ENCODE measurements at places on chromosomes 11 and 22.
A peak's percentile ranks its signal among the peaks of the same experiment; 100 is the strongest.

- no peak for DNase-seq
These were observed 36.7 kb downstream of the SERPIND1 start for GRCh38 chr22:20810645-20811044.

GRCh38 chr11:82174610-82175009 lies 559.1 kb downstream of the FAM181B start:
- no peak for DNase-seq

GRCh38 chr11:106400949-106401570 lies 323.6 kb downstream of the AASDHPPT start:
- no peak for DNase-seq

- no peak for DNase-seq
These were observed 188.9 kb upstream of the SESN3 start for GRCh38 chr11:95419915-95420314.

GRCh38 chr11:92644595-92645445 lies 324.6 kb upstream of the MTNR1B start:
- DNase-seq, result no peak

- DNase-seq, result no peak
These were observed 1.4 kb downstream of the TNKS1BP1 start for GRCh38 chr11:57323167-57323854.

- DNase-seq, result no peak
These were observed 18.6 kb downstream of the LSP1 start for GRCh38 chr11:1871531-1871930.

- no peak for DNase-seq
These were observed 393.7 kb downstream of the BRD1 start for GRCh38 chr22:49433717-49434611.

DNA sequence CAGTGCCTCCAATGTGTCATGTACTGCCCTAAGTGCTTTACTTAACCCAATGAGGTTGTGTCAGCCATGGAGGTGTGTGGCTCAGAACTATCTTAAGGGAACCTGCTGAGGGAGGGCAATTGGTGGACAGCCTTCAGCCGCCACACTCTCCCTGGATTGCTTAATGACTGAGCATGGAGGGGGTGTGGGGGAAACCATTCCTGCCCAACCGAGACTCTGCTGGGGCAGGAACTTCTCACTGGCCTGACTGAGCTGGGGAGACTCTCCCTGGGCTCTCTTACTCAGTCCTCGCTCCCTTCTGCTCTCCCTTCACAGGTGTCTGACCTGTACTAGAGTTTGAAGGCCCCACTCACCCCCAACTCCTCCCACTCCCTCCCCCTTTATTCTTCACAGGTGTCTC lies 114.8 kb downstream of the CCDC81 start:
- no peak for DNase-seq

- DNase-seq, result no peak
These were observed 3.6 kb downstream of the RFPL3 start for GRCh38 chr22:32361257-32361656.

GRCh38 chr22:32874385-32874784 lies 72.9 kb downstream of the TIMP3 start:
- DNase-seq, result no peak

DNA sequence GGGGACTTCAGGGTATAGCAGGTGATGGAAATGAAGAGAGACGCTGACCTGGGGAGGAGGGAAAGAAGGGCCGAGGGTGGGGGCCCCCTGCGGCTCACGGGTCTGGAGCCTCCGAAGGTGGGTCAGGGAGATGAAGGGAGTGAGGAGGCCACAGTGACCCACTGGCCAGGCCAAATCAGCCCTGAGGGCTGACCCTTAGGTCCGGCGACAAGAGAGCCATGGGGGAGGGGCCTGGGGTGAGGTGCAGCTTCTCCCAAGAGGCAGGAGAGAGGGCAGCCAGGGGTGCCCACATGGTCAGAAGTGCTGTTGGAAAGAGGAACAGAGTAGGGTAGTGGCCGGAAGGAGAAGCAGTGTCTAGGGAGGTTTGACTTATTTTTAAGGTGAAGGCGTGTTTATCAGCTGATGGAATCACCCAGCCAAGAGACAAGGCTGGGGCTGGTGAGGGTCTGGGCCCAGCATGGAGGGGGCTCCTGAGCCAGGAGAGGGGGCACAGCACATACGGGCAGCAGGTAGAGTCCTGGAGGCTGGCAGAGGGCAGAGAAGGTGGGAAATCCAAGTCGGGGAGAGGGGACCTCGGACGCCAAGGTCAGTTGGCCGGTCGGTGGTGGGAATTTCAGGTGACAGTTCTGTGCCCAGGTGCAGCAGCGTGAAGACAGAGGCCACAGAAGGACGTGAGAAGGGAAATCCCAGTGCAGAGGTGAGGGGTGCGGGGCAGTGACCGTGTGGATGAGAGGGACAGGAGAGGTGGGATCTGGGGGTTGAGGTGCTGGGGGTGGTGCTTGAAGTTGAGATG lies 49.0 kb downstream of the LINC01488 start:
- DNase-seq, result no peak

- DNase-seq, result no peak
These were observed 713.2 kb upstream of the CCDC179 start for GRCh38 chr11:23573429-23573828.

DNA sequence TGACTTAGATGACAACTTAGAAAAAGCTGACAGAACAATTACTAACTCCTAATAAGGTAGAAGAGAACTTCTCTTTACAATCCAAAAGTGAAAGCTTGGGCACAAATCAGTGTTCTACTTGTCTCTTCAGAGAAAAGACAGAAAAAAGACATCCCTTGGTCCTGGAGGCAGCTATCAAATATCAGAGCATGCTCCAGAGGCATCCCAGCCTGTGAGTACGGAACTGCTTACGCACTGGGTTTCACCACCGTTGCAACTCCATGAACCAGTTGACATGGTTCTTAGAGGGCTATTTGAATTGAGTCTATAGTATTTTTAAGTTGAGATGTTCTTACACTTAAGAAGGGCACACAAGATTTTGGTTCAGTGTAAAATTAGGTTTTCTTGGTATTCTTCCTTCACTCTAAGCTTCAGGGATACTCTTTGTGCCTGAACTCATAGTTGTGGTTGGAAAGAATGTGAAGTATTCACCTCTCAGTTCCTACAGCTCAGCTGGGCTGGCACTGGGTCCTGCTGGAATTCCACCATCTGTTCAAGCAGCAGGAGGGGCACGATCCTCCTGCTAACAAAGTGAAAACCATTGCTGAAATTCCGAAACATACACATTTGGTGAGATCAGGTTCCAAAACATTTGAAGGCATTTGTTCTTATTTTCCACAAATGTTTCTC lies 6.3 kb downstream of the AKIP1 start:
- peak; percentile 42 for DNase-seq

- DNase-seq, result no peak
These were observed 23.5 kb upstream of the ARHGAP8 start for GRCh38 chr22:44728761-44729324.
